ENCODE measurements at places on chromosomes 4 and X.

DNA sequence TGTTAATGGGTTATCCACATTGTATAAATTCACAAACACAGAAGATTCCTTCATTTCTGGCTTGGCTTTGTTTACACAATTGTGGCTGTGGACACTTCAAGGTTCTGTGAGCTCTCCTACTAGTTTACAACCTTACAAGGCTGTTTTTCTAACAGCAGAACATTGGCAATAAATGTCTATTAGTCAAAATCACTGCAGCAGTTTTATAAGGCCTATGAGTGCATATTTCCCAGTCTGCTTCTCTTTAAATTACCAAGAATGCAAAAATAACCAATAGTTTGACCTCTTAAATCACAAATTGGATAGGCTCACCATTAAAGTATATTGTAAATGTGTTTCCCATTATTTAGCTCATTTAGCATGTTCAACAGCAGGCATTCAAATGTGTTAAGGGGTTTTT is 239.2 kb downstream of the DKK2 start:
- no peak for DNase-seq

GRCh38 chrX:131675596-131676194 is 131.8 kb downstream of the OR13H1 start:
- no peak for DNase-seq

- DNase-seq: no peak
These were observed 754.8 kb downstream of the RAB28 start for GRCh38 chr4:12729384-12729783.

- no peak for DNase-seq
These were observed 267.1 kb downstream of the PAPSS1 start for GRCh38 chr4:107452717-107453630.

DNA sequence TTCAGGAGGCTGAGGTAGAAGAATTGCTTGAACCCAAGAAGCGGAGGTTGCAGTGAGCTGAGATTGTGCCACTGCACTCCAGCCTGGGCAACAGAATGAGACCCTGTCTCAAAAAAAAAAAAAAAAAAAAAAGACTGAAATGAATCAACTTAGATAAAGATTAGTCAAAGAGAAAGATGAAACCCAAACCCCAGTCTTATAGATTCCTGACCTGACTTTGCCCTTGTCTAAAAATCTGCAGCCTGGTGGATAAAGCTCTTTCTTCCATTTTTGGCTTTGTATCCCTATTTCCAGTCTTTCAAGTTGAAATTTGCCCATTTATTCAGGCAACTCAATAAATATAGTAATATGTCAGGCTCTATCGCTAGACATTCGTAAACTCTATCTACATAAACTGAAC is 39.3 kb upstream of the SPINK2 start:
- no peak for DNase-seq

DNA sequence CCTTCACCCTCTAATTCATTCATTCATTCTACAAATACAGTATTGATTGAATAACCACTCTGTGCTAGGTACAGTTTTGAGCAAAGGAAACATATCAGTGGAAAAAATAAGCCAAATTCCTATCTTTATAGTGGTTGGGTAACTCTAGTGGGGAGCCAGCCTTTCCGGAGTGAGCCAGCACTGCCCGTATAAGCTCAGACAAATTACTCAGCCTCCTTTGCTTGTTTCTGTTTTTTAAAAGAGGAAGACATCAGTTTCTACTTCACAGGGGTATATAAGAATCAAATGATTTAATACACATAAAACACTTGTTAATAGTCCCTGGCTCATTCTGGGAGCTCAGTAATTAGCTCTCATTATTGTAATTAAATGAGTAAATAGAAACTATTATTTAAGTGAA is 238.2 kb upstream of the MAD2L1 start:
- DNase-seq: no peak

DNA sequence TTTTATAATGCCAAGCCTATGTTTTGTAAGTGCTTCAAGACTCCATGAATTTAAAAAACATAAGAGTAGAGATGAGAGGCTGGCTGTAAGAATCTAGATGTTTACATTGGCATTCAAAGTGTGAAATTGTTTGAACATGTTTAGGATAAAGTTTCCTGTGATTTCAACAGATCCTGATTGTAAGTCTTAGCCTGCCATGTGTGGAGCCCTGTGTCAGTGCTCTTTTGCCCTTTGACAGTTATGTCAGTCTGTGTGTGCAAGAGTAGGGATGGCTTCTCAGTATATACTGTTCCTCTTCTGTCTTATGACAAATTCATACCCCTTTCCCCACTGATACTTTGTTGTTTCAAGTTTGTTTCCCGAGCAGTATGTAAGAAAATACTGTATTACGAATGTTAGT is 68.2 kb downstream of the USP9X start:
- DNase-seq: no peak

GRCh38 chrX:318739-319578 is at the start of gene GTPBP6:
Gene GTPBP6, minus strand, starts transcription at chrX:318796. Its CDS starts 9 bp downstream, at chrX:318787.
- DNase-seq: peak; percentile 97

GRCh38 chr4:112896609-112897190 is 152.8 kb upstream of the ANK2 start:
- DNase-seq: no peak

DNA sequence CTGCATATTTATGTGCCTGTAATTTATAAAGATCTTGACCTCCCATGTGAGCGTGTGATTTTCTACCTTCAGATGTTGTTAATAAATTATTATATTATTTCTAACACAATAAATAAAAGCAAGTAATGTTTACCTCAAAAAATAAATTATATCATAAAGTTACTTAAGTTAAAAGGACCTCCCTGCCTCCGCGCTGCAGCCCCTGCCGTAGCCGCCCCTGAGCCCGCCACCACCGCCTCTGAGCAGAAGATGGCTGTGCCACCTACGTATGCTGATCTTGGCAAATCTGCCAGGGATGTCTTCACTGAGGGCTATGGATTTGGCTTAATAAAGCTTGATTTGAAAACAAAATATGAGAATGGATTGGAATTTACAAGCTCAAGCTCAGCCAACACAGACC is 119.6 kb upstream of the BRWD3 start:
- no peak for DNase-seq

DNA sequence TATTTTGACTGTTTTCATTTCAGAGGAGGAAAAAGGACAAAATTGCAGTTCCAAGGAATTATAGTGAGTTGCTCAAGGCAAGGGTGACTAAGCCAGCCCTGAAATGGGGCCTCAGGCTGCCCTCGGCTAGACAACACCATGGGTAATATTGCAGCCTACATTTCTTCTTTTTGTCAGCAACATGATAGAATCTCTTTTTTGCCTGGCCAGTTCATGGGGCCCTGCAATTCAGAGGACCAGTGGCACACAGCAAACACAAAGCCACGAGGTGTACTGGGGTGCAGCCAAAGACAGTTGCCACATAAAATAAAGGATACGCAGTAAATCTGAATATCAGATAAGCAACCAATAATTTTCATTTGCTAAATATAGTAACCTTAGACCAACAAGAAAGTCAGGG is 41.8 kb downstream of the RBM47 start:
- no peak for DNase-seq

GRCh38 chrX:23344238-23344903 is 9.7 kb downstream of the PTCHD1 start:
- no peak for DNase-seq

DNA sequence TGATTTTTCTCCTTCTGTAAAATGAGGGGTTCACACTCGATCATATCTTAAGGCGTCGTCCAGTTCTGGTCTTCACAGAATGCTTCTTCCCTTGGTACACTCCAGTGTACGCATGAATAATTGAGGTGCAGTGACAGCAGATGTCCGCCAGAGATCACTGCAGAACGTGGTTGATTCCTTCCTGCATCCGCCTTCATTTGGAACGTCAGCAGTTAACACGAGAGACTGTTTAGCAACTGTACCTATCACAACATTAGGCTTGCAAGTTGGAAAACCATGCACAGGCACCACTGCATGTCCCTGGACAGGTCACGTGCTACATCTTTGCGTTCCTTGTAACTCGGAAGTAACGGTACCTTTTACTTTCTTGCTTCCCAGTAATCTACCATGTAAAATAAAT is 66.0 kb upstream of the GEMIN8 start:
- peak; percentile 11 for DNase-seq

DNA sequence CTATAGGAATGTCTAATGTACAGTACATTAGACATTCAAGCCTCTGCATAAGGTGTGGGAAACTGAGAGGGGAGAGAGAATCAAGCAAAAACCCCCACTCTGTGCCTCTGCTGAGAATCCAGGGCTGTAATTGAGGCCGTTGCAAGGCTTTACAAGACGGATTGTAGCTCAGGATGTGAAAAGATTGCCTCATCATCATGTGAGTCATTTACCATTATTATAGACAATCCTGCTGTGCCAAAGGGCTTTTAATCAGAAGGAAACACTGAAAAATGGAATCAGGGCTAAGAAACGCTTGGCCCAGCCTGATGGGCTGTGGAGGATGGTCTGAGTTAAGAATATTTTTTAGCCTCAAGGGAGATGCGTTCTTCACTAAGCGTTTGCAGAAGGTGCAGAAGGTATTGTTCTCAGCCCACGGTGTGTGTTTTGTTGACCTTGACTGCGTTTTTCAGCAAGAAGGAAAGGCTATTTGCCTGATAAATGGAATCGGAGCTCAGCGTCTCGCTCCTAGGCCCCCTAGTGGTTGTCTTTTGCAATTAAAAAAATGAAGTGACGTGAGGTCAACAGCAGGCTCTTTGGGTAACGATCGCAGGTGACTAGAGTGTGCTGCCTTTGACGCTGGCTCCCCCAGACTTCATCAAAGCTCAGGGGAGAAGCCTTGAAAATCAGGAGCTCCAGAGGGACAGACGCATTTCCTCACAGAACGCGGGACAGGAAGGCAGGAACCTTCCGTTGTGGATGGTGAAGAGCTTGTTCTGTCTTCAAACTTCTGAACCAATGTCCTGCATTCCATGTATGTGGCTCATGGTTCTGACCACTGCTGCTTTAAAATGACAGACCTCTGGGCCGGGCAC is 18.1 kb upstream of the CHRNA9 start:
- DNase-seq: peak; percentile 38

GRCh38 chr4:153418121-153418520 is 48.0 kb upstream of the TMEM131L start:
- DNase-seq: no peak

DNA sequence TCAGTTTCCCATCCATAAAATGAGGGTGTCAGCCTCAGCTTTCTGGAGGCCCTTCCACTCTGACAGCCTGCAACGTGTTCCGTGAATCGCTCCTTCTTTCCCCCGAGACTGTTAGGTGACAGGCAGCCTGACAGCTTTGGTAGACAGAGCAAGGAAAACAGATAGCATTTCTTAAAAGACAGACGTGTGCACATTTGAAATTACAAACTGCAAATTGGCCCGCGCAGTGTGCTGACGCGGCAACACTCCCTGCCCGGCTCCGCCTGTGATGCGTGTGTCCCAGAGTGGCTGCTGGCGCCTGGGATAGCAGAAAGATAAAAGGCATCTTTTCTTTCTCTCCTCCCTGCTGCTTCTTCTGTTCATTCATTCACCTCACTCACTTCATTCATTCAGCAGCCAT is 245.3 kb downstream of the AFAP1 start:
- no peak for DNase-seq

DNA sequence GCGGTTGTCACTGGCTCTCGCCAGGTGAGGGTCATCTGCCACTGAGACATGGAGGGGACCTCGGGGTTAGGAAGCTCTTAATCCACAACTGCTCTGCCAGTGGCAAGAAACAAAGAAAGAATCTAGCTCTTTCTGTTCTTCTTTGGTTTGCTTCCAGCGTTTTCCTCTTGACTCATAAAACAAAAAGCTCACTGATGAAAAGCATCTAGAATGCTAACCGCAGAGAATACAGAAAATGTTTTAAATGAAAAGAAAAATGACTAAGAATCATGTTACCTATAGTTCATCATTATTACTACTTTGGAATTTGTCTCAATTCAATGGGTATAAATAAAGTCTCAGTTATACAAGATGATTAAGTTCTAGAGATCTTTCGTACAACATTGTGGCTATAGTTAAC is 274.8 kb upstream of the TENM3 start:
- no peak for DNase-seq

DNA sequence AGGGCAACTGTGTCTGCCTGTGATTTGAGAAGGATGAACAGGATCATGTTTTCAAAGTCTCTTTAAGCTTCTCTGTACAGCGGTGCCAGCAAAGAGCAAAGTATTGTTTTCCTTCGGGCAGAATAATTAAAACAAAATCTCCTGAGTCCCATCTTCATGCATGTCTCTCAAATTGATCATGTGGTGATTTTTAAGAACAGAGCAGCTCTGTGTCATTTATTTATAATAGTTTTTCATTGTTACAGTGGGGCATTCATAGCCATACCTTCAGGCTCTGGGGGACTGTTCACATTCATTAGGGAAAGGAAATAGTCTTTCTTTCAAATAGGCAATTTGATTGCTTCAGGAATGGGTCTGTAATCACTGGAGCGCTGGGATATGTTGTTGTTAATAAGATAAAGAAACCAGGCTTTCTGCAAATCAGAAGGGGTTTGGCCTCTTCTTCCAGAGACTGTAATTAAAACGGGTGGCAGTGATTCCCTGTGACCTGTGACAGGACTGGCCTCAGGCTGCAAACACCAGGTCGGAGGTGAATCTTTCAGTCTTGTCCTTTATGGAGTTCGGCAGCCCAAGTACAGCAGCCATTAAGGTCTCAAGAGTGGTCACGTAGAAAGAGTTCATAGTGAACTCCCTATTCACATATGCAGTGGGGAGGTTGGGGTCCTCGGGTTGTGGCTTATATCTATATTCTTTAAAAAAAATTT is 29.3 kb upstream of the CBR4 start:
- DNase-seq: no peak

DNA sequence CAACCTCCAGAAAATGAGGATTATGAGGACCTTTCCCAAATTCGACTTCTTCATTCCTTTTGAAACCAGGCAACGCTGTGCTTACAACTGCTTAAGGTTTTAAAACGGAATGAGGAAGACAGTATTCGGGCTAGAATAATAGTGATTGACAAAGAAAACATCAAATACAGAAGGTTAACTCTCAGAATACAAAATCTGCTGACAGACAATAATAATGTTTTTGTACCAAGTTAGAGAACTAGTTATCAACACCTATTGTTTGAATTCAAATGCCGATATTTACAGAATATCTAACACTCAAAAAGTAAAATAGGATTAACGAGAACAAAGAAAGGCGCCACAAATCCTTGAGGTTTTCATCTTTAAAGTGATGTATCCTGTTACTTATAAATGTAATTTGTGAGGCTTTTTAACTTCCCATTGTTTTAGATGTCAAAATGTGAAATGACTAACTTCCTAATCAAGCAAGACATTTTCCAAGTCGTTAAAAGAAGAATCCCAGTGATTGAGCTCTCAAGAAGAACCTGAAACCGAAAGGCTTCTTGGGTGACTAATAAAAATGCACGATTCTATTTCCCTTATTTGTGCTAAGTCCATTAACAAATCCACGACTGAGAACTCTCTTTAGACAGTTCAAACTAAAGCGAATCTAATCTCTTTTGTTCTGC is 118.3 kb downstream of the SORBS2 start:
- no peak for DNase-seq

- DNase-seq: no peak
These were observed 121.4 kb downstream of the ATP10D start for GRCh38 chr4:47606482-47606881.

DNA sequence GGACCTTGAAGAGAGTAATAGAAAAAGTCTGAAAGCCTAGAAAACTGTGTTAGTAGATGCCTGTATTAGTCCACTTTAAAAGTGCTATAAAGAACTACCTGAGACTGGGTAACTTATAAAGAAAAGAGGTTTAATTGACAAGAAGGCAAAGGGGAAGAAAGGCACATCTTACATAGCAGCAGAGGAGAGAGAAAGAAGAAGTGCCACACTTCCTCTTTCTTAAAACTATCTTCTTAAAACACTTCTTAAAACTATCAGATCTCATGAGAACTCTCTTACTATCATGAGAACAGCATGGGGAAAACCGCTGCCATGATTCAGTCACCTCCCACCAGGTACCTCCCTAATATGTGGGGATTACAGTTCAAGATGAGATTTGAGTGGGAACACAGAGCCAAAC is 18.8 kb upstream of the COL25A1 start:
- no peak for DNase-seq

GRCh38 chrX:68018248-68019203 is 414.8 kb downstream of the OPHN1 start:
- no peak for DNase-seq
